ENCODE measurements at places on chromosomes 1 and 21.
A peak's percentile ranks its signal among the peaks of the same experiment; 100 is the strongest.

GRCh38 chr1:224482619-224483018 is 48.0 kb upstream of the WDR26 start:
- no peak overlapping the region for H3K27ac ChIP-seq
- peaks cover 5% of the 10 kb centered on the region for H3K27me3 ChIP-seq
- no peak overlapping the region for H3K4me3 ChIP-seq
- no peaks in the 10 kb centered on the region for H3K36me3 ChIP-seq
- no peak for DNase-seq

- DNase-seq, result no peak
- H3K4me1 ChIP-seq, result no peaks in the 10 kb centered on the region
- H3K4me3 ChIP-seq, result no peak overlapping the region
- H3K36me3 ChIP-seq, result peaks cover 10% of the 10 kb centered on the region
Measured at GRCh38 chr1:77175230-77175844, 43.9 kb downstream of the PIGK start.

DNA sequence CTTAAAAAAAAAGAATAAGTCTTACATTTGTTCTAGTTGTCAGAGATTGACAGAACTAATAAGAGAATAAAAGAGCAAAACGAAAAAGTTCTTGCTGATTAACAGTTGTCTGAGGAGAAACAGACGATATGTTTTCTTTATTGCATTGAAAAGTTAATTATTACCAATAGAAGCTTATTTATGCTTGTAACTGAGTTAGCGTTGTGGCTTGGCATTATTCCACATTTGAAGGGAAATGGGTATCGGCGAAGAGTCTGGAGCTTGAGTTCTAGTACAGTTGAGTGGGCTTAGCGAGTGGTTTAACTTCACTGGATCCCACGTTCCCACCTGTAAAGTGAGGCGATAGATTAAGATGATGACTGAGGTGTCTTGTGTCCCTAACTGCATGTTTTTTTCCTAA is 109.0 kb downstream of the SDCCAG8 start:
- H3K27ac ChIP-seq, result no peak overlapping the region
- DNase-seq, result no peak
- H3K4me3 ChIP-seq, result no peak overlapping the region
- H3K4me1 ChIP-seq, result no peaks in the 10 kb centered on the region
- H3K36me3 ChIP-seq, result peaks cover 7% of the 10 kb centered on the region
- H3K27me3 ChIP-seq, result no peaks in the 10 kb centered on the region

- peak overlapping the region; percentile 90 for H3K4me3 ChIP-seq
- DNase-seq, result peak; percentile 59
- no peaks in the 10 kb centered on the region for H3K36me3 ChIP-seq
- peak overlapping the region; percentile 82 for H3K27ac ChIP-seq
- peaks cover 54% of the 10 kb centered on the region for H3K4me1 ChIP-seq
- H3K27me3 ChIP-seq, result no peaks in the 10 kb centered on the region
Measured at GRCh38 chr21:25561668-25562641, 45.3 kb downstream of the MRPL39 start.

DNA sequence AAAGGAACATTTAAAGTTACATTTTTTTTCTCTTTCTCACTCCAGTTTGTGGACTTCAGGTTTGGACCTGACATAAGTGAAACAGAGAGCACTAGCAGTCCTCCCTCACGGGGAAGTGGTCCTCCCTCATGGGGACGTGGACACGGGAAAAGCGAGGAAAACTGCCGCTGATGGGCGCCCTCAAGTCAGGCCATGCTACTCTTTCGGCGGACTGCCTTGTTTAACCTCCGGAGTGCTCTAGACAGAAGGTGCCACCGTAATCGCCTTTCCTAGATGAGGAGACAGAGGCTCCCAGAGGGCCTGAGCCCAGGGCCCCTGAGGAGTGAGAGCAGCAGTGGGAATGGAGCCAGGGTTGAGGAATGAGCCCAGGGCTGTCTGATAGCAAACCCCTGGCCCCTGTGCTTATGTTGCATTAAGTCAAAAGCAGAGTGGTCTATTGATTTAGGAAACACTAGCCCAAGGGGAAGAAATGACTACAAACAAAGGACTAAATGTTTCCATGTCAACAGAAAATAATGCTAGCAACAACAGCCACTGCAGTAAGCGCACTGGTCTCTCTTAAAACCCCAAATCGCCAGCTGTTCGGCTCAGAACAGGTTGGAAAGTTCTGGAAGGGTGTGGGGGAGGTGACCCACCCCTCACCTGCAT is 84.1 kb downstream of the DMRTB1 start:
- no peaks in the 10 kb centered on the region for H3K36me3 ChIP-seq
- no peak overlapping the region for H3K27ac ChIP-seq
- H3K27me3 ChIP-seq, result peaks cover 5% of the 10 kb centered on the region
- no peaks in the 10 kb centered on the region for H3K4me1 ChIP-seq
- no peak for DNase-seq

DNA sequence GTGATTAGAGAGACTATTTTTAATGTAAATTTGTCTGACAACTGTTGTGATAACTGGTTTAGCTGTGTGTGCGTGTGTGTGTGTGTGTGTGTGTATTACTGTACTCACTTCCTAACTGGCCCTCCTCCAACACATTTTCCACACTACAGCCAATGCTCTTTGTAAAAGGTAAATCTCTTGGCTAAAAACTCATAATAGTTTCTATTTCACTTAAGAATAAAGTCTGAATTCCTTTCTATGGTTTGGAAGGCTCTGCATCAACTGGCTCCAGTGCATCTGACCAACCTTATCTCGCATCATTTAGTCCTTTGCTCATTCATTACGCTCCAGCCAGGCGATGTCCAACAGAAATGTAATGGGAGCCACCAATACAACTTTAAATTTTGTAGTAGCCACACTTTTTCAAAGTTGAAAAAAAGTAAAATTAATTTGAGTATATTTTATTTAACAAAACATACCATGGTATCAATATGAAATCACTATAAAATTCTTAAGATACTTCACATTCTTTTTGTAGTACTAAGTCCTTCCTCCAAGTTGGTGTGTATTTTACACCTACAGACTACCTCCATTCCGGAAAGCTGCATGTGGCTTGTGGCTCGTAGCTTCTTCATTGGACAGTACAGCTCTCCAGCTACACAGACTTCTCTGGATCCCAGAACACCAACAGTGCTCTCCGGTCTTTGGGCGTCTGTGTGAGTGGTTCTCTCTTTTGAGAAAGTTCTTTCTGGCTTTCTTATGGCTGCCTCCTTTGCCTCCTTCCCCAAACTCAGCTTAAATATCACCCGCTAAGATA is 68.9 kb downstream of the NRIP1 start:
- H3K27ac ChIP-seq, result peak overlapping the region; percentile 2
- DNase-seq, result no peak
- no peak overlapping the region for H3K4me3 ChIP-seq
- H3K27me3 ChIP-seq, result no peaks in the 10 kb centered on the region

DNA sequence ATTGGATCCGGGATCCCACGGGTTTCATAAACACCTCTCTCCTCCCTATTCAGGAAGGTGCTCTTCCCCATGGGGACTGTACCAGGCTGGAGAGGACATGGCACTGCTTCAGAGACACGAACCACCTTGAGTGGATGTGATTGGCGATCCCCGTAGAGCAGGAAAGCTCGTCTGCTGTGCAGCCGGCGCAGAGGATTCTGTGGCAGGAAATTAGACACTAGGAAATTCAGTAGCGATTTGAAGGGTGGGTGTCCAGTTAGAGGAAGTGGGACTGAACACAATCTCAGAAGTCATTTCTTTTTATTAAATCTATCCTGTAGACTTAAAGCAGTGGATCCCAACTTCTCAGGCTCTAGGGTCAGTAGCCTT is 767 bp downstream of the PDIK1L start:
- DNase-seq, result no peak
- peaks cover 13% of the 10 kb centered on the region for H3K27me3 ChIP-seq
- peaks cover 8% of the 10 kb centered on the region for H3K36me3 ChIP-seq
- H3K4me3 ChIP-seq, result peak overlapping the region; percentile 93

GRCh38 chr1:61241973-61242381 is 159.6 kb downstream of the NFIA start:
- H3K27me3 ChIP-seq, result no peaks in the 10 kb centered on the region
- H3K36me3 ChIP-seq, result no peaks in the 10 kb centered on the region
- no peak overlapping the region for H3K27ac ChIP-seq
- no peaks in the 10 kb centered on the region for H3K4me1 ChIP-seq
- DNase-seq, result no peak

- DNase-seq, result no peak
- H3K4me1 ChIP-seq, result no peaks in the 10 kb centered on the region
- H3K36me3 ChIP-seq, result no peaks in the 10 kb centered on the region
- no peak overlapping the region for H3K4me3 ChIP-seq
- no peaks in the 10 kb centered on the region for H3K27me3 ChIP-seq
- no peak overlapping the region for H3K27ac ChIP-seq
Measured at GRCh38 chr1:164948101-164948500, 389.1 kb downstream of the PBX1 start.

DNA sequence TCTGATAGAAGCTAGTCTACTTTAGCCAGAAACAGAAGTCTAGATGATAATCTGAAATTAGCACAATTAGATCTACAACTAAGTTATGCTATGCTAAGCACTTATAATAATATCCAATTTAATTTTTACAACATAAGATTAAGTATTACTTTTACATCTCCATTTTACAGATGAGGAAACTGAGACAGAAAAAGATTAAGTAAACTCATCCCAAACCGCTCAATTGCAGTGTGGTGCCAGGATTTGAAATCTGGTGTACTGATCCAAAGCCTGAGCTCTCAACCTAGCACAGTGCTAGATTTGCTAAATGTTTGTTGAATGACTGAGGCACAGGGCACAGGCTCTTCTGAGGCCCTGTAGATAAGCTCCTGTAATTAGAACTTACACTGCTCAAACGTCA is 13.8 kb downstream of the KNCN start:
- H3K36me3 ChIP-seq, result peaks cover 3% of the 10 kb centered on the region
- no peak for DNase-seq
- H3K4me3 ChIP-seq, result no peak overlapping the region
